ENCODE measurements at places on chromosomes 6 and 20.

GRCh38 chr6:15244620-15245360 is 1.1 kb upstream of the JARID2 start:
- peak; percentile 75 for DNase-seq

DNA sequence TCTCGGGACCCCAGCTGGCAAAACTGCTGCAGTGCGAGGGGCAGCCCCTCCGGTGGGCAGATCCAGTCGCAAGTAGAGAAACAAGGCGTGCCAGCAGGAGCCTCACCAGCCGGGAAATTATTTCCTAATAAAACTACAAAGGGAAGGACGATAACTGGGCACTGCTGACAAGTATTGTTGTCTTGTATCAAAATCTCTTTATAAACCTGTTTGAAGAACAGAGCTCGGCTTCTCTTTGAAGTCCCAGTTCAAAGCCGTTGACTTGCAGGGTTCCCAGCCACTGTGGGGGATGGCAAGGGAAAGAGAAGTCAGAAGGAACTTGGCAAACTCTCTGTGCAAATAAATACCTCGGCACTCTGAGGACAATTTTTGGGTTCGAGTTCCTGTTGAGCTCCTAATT is 504.5 kb downstream of the CD83 start:
- no peak for DNase-seq

GRCh38 chr6:166031275-166031674 is 136.4 kb downstream of the TBXT start:
- no peak for DNase-seq

- no peak for DNase-seq
These were observed 109.6 kb downstream of the SLC22A3 start for GRCh38 chr6:160457823-160458222.

DNA sequence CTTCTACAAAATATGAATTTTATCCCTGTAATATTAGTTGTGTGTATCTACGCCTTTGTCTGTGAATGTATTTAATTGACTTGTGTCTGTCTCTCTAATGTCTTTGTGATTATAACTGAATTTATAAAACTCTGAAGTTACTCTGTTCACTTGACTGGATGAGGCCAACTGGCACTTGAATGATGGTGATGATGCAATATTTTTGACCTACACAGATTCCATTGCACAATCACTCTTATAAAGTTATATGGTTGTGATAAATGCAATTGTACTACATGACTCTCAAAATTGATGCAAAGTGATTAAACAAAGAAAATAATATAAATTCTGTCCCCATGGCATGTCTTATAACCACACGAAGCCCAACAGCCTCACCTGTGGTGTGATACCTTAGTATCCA is 287.3 kb upstream of the PLN start:
- DNase-seq: no peak

DNA sequence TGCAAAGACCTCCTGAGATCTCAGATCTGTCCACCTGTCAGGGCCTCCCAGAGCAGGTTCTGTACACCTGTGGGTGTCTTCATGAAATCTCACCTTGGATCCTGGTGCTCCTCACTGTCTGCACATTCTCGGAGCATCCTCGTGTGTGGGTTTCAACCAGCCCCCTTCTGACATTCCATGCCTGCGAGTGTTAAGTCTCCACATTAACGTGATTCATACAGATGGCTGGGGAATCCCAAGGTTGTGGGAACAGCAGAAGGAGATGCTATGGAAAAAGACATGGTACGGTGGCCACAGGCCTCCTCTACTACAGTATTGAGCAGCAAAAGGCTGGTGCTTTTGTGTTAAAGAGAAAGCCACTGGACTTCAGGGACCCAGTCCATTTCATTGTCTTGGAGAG is 556.5 kb downstream of the DHX35 start:
- no peak for DNase-seq

- no peak for DNase-seq
These were observed 215.5 kb downstream of the GMDS start for GRCh38 chr6:2029952-2030351.
